PC-3 (cell line): ENCODE measurements at places on chromosomes 16 and 17.

DNA sequence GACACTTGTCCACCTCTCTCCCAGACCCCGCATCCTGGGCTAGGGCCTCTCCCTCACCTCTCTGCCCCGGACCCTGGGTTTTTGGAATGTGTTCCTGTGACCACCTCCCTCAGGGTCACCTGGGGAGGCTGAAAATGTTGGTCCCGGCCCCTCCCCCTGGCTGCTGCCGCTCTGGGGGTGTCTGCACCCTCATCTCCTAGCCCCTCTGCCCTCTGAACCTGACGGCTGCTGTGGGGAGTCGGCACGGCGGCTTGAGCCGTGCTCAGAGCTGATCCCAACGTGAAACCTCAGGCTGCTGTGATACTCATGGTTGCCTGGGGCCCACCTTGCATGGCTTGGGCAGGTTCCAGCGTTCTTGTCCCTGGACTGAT, 42.8 kb downstream of the ADCY7 start:
- no peak for DNase-seq

DNA sequence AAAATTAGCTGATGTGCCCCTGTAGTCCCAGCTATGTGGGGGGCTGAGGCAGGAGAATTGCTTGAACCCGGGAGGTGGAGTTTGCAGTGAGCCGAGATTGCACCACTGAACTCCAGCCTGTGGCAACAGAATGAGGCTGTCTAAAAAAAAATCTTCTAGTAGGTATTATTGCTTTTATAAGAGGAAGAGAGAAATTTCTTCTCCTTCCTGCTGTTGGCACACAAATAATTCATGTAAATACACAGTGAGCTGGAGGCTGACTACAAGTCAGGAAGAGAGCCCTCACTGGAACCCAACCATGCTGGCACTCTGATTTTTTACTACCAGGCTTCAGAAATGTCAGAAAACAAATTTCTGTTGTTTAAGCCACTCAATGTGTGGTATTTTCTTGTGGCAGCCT, 6.7 kb downstream of the PRDM7 start:
- DNase-seq: no peak

DNA sequence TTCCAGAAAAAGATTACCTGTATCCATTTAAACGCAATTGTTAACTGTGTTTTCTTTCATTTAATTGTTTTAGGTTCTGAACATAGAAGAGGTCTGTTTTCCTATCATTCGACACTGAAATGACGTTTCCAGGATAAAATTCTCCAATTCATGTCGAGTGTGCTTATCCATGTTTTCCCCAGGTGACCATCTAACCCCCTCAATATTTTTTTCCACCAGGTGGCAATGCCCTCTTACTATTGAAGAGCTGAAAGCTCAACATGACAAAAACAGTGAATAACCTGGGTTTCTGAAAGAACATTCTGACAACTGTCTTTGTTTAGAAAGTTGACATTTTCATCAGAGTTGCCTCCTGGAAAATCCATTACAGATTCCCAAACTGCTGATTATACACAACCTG, 948.7 kb downstream of the KCNJ2 start:
- DNase-seq: peak; percentile 89

GRCh38 chr17:34243364-34244320, 11.4 kb upstream of the CCL2 start:
- DNase-seq: no peak

DNA sequence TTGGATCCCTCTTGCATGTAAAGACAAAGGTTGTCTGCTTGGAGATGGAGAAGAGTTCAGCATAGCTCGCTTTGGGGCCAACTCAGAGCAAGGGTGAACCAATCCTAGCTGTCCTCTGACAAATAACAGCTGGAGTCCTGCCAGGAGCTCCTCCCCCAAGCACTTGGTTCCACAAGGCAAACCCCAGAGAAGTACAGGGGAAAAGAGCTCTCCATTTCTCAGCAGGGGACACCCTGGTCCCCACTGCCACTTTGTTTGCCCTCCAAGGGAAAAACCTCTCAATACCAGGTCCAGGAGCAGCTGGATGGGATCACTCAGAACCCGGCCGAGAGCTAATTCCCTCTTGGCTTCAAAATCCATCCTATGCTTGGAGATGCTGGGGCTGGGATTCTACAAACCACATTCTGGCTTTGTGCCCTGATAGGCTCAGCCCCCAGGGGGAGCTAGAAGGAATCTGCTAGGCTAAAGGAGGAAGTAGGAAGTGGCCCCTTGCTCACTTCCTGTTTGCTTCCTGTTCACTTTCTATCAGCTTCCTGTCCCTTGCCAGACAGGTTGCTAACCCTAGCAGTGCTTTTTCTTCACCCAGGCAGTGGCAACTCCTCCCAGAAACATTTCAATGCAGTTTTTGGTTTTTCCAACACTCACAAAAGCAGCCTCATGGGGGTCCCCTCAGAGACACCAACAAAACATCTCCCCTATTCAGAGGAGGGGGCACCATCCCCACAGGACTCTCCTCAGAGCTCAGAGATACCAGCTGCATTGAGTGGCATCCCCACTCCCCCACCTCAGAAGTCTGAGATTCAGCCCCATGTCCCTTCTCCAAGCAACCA, 30.7 kb downstream of the CDRT4 start:
- peak; percentile 79 for DNase-seq

DNA sequence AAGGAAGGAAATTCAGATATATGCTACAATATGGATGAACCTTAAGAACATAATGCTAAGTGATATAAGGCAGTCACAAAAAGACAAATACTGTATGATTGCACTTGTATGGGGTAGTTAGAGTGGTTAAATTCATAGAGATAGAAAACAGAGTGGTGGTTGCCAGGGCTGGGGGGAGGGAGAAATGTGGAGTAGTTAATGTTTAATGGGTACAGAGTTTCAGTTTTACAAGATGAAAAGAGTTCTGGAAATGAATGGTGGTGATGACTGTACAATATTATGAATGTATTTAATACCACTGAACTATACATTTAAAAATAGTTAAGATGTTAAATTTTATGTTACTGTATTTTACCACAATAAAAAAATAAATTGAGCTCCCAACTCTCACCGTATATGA, 157.9 kb downstream of the TOX3 start:
- DNase-seq: no peak

DNA sequence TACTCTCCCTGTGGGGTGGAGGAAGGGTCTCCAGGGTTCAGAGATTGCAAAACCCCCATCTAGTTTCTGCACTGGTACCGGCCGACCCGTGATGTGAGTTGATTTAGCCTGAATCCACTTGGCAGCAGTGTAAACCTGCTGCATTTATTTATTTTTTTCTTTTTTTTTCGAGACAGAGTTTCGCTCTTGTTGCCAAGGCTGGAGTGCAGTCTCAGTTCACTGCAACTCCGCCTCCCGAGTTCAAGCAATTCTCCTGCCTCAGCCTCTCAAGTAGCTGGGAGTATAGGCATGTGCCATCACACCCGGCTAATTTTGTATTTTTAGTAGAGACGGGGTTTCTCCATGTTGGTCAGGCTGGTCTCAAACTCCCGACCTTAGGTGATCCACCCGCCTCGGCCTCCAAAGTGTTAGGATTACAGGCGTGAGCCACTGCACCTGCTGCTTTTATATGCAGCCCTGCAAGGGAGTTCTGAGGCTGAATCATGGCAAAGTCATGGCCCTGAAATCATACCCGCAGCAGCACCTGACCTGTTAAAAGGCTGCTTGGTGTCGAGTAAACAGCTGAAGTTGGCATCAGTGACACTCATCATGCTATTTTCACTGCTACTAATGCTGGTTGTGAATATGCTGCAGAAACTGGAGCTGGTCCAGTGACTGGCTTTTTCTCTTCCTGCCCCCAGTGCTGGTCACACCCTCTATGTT, 21.4 kb downstream of the DEXI start:
- DNase-seq: no peak
